ENCODE measurements at places on chromosomes 1 and 21.
A peak's percentile ranks its signal among the peaks of the same experiment; 100 is the strongest.

DNA sequence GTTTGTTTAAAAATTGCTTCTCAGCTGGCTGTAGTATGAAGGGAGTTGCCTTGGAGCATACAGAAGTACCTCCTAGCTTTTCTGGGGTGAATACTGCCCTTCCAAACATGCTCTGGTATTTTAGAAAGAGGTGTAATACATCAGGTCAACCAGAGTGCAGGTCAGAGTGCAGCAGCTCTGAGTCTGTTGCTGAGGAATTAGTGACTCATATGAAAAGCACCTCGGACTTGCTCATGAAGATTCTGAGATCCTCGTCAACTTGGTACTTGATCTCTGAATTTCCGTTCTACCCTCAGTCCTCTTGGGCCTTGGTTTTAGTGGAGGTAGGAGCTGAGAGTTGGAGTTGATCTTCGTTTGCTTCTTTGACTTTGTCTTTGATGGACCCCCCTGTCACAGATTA is 67.3 kb downstream of the NOS1AP start:
- peak; percentile 91 for DNase-seq

DNA sequence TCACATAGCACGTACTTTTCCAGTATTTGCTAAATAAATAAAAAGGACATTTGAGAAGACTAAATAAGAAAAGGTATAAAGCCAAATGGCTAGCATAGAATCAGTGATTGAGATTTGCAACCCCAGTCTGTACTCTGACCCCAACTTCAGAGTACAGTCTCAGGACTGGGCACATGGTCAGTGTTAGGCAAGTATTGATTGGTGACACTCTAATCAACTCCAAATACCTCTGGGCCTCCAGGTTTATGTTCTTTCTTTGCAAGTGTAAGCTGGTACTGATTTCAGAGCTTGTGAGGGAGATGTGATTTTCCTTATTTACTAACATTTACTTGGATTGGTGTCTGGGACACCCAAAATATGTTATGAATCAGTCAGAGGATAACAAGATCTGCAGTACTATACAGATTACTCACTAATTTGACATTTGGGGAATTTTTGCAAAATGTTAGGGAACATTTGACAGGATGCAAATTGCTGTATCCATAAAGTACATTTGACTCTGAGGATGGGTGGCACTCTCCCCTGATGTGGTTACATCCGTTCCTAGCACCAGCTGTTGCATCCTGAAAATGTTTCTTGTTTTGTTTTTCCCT is 34.2 kb downstream of the LMO4 start:
- no peak for DNase-seq

DNA sequence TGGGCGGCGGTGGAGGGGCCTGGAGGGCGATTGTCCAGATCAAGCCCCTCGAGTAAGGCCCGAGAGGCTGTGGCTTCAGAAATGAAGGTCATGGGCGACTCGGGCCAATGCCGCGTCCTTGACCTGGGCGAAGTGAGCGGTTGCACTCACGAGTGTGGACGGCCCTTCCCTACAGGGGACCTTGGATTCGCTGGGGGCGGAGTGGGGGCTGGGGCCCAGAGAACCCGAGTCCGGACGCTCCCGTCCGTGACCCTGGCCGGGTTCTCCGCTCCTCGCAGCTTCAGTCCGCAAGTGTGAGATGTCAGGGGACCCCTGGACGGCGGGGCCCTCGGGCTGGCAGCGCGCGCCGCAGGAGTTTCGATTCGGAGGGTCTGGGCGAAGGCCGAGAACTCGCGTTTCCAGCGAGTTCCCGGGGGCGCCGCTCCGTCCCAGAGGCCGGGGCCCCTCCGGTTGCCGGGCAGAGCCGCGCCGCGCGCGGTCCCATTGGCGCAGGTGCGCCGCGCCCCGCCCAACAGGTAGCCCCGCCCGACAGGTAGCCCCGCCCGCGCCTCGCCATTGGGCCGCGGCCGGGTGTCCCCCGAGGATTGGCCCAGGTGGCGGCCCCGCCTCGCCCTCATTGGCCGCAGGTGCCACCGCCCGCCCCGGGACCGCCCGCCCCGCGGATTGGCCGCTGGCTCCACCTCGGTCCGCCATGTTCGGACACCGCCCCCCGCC is at the start of gene PRKCZ:
Gene PRKCZ, plus strand, starts transcription at position 694 of the 714 bp plus-strand sequence. CDS start 220 bp downstream, outside the sequence.
- DNase-seq, result no peak

DNA sequence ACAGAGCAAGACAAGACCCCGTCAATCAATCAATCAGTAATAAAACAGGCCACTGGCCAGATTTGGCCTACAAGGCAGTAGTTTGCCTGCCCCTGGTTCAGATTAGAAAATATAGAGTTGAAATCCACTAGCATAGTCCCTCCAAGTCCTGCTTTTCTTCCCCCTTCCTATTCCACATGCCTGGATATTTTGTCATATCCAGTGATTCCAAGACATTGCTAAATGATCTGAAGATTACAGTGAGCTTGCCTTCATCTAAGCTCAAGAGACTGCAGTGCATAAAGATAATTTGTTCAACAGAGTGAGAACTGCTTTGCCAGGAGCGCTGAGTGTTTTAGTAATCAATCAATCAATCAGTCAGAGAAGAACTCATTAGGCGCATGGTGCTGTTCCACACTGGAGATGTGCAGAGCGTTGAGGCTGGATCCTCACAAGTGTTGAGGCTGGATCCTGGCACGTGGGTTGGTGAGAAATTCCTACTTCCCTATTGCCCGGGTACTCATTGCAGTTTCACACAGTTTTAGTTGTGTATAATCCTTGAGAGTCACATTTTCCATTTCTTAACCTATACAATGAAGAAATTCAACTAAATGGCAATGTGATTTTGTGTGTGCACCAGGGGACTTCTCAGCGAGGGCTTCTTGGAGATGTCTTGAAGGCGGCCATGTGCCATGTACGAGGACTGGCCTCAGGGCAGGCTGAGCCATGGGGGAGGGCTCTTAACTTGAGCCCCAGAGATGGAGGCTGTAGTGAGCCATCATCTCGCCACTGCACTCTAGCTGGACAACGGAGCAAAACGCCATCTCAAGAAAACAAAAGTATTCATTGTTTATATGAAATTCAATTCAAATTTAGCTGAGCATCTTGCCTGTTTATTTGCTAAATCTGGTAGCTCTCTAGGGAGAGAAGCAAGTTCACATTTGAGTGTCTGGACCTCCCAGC is 76.3 kb downstream of the TOMM20 start:
- no peak for DNase-seq

GRCh38 chr1:156658496-156658895 is 16.6 kb downstream of the BCAN start:
- no peak for DNase-seq

- DNase-seq, result peak; percentile 14
Observed at GRCh38 chr1:176560681-176561080, 97.7 kb downstream of the PAPPA2 start.

GRCh38 chr1:81703391-81703755 is 97.4 kb upstream of the ADGRL2 start:
- DNase-seq, result peak; percentile 74

- DNase-seq, result no peak
Observed at GRCh38 chr1:242128951-242129502, 130.1 kb upstream of the MAP1LC3C start.

GRCh38 chr1:106049595-106049994 is 1006.9 kb upstream of the PRMT6 start:
- no peak for DNase-seq

DNA sequence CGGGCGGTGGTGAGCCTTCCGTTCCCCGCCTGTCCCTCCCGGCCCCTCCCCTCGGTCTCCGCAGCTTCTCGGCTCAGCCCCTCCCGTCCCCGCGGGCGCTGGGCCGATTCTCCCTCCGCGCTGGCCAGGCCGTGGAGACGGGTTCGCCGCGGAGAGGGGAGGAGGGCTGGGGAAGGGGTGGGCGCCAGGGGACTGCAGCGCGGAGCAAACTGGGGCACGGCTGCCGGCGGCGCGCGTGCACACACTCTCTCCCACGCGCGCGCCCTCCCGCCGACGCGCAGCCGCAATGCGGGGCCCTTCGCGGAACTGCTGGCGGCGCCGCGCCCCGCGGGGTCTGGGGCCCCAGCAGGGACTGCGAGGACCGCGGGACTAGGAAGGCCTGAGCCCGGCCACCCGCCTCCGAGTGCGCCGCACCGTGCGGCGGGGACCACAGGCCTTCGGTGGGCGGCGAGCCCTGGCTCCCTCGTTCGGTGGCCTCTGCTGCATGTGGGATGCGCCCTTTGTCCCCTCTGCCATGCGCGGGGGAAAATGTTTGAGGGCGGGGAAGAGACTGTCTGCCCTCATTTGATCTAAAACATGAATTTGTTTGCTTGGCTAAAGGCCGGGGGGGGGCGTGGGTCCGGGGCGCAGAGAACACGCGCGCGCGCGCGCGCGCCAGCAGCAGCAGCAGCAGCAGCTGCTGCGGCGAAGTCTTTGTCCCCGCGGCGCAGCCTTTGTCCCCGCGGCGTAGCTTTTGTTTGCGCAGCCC is 90.7 kb upstream of the VAMP3 start:
- DNase-seq, result peak; percentile 12

DNA sequence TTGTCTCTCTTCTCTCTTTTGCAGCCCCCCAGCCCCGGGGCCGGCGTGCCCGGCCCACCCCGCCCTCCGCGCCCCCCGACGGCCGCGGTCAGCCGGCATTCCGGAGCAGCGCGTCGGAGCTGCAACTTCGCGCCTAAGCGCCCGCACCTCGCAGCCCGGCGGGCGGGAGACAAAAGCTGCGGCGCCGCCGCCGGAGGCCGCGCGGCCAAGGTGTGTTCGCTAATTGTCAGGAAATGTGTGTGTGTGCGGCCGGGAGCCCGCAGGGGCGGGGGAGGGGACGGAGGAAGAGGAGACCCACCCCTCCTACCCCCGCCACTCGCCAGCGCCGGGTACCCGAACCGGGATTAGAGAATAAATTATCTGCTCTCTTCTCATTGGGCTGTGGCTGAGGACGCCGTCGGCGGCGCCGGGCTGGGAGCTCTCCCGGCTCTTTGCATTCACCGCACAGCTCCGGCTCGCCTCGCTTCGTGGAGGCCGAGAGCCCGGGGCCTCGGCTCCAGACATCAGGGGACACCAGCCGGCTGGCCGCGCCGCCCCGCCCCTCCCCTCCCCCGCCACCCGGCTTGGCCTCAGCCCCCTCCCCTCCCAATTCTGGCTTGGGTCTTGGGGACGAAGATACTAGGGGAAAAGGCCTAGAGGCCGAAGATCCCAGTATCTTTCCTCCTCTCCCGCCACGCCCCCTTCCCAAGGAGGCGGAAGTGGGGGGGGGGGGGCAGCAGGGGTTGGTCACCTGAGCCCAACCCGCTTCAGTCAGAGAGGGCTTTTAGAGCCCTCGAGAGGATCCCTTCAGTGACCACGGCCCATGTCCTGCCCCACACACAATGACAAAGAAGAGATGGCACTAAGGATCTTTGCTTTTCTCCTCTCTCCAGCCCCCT is 1.3 kb upstream of the BLACAT1 start:
- no peak for DNase-seq

DNA sequence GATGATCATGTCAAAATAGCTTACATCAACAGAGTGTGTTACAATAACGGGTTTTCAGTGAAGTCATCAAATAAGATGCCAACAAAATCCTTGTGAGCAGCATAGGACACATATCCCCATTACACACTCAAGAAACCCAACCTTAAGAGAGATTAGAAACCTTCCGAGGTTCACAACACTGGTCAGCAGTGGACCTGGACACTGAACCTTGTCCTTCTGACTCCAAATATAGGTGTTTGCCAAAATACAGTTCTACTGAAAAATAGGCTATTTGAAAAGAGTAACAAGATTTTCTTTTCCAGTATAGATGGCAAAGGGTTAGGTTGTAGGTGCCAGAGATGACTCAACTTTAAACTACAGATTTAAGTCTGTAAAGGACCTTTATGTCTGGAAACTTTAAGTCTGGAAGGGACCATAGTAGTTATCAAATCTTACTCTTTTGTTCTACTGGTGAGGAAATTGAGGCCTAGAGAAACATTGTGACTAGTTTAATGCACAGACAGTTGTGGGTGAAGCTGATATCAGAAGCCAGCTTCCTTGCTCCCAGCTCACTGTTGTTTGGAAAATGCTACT is 811 bp upstream of the REG4 start:
- no peak for DNase-seq

DNA sequence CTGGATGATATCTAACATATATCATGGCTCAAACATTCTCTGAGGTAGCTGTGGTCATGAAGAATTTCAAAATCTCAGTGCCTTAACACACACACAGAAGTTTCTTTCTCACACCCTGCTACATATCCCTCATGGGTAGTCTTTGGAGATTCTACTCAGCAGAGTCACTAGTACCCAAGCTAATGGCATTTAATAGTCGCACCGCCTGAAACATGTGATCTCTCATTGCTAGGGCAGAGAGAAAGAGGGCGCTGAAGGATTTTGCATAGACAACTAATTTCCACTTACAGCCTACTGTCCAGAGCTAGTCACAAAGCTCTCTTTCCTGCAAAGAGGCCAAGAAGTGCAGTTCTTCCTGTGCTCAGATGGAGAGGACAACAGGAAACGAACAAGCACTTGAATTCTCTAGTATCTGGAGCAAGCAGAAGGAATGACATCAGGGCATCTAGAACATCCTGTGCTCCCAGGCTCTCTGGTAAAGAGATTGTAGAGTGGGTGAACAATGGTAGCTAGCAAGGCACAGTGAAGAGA is 183.4 kb upstream of the PTBP2 start:
- peak; percentile 78 for DNase-seq

GRCh38 chr1:235128456-235129328 is at the start of gene TOMM20:
TSS of gene TOMM20 (minus strand) at chr1:235128837. CDS start at chr1:235128715, 122 bp downstream.
- DNase-seq, result peak; percentile 94

GRCh38 chr1:231778009-231778719 is 151.6 kb downstream of the DISC1 start:
- DNase-seq, result peak; percentile 30

GRCh38 chr1:44084998-44085675 is 33.5 kb upstream of the KLF17 start:
- peak; percentile 78 for DNase-seq

- no peak for DNase-seq
Observed at GRCh38 chr1:6185635-6186382, 5.7 kb upstream of the CHD5 start.

DNA sequence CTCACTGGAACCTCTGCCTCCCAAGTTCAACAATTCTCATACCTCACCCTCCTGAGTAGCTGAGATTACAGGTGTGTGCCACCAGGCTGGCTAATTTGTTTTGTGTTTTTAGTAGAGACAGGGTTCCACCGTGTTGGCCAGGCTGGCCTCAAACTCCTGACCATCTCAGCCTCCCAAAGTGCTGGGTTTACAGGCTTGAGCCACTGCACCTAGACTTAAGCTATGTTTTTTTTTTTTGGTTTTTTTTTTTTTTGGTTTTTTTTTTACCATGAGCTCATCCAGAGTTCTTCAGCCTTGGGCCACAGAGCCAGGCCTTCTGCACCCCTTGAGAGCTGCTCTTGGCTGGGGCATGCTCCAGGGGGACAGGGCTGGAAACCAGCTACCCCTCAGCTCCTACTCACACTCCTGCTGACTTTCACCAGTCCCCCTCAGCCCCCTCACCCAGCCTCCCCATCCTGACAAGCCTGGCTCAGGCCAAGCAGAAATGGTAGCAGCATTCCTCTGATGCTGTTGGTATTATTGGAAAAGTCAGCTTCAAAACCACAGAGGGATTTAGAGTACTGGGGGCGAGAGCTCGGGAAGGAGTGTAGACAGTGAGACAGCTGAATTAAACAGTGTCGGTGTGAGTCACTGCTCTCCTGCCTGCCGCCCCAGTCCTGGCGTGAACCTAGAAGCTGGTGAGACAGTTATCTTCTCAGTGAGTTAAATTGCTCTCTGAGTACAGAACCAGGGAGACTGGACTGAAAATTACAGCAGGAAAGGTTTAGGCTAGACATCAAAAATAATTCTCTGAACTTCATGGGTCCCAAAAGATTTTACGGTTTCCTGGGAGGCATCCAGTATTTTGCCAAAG is 63.7 kb downstream of the NAV1 start:
- DNase-seq, result peak; percentile 99

- DNase-seq, result no peak
Observed at GRCh38 chr21:30102871-30103270, 63.7 kb downstream of the CLDN17 start.

- DNase-seq, result no peak
Observed at GRCh38 chr21:38758501-38759214, 47.1 kb upstream of the ETS2 start.

Data from astrocyte (in vitro differentiated cells and primary cell).